Left cardiac atrium (tissue), 4 donors: ENCODE measurements at places on chromosomes 7 and 10. TPM values are rescaled to one million over a fixed set of nuclear protein-coding genes. Genes with fewer than 3 reads are reported as not detected.

DNA sequence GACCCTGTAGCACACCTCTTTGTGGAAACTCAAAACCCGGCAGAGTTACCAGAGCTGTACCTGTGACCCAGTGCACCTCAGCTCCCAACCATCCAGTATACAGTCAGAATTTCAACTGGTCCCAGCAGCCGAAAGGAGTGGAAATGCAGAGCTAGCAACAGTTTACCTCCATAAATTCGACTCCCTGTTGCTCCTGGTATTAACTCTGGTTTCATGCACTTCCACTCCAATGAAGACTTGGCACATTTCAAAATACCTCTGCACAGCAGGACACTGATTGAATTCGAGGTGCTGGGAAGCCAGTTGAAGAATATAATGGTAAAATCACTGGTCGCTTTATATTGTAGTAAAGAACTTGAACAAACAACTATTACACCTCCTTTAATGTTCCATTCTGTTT is 17.9 kb upstream of the TIAL1 start:
- no peak for DNase-seq

DNA sequence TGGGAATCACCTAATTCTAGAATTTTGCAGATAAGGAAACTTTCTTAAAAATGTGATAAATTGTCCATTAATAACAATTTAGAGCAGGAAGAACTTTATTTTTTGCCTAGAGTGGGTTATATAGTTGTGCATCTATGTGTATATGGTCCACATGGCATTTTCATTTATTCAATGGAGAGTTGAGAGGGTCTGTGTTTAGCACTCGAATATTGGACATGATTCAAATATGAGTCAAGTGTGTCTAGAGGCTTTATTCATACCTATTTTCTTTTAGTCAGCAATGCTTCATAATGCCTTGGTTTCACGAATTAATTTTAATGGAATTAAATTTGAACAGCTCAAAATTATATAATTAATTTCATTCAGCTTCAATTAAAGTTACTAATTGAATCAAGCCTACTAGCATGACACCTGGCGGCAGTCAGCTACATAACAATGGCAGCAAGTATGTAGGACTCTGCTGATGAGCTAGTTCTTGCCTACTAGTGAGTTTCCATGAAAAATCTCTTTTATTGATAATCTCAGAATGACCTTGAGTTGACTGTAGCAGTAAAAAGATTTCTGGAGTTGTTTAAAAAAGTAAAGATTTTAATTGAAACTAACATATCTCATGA is 17.7 kb downstream of the MDFIC start:
- DNase-seq = no peak

DNA sequence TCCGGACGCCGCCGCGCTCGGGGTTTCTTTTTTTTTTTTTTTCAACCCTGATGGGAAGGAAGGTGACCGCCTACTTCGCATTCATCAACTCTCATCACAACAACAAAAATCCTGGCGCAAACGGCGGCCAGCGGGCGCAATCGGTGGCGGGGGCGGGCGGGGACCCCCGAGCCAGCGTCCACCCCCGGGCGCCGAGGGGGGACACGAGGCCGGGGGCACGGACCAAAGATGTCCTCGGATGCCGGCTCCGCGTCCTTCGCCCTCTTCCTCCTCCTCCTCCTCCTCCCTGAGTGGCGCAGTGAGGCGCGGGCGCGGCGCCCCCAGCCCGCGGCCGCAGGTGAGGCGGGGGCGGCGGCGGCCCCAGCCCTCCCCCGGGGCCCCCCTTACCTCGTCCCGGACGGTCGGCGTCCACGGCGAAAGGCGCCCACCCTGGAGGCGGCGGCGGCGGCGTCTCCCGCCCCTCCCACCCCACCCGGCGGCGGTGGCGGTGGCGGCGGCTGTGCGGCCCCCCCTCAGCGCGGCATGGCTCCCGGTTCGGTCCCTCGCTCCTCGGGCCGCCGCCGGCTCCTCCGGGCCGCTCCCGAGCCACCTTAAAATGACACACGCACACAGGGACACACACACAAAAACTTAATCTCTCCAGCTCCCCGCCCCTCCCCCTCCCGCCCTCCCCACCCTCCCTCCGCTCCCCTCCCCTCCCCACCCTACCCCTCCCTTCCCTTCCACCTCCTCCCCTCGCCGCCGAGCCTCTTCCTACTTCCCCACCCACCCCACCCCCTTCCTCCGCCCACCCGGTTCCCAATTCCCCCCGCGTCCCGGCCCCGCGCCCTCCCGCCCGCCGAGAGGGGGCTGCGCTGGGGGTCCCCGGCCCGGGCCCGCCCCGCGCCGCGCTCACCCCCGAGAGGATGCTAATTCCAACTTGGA is at the start of gene CTBP2:
CTBP2 (minus strand) TSS at position 632 of the 924 bp plus-strand sequence.
- peak; percentile 64 for DNase-seq

DNA sequence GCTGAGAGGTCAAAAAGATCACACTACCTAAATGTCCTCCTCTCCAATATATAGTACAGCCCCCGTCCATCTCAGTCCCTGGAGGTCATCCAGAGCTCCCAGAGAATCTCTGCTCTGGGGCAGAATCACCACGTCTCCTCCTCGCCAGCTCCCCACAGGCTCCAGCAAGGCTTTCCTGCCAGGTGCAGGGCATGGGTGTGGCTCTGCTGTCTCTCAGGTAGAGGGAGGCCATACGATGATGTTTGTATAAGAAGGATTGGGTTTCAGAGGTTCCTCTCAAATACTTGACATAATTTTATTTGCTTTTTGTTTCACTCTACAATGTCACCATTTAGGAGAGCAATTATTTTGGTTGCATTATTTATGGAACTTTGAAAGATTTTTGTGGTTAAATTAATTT is 98.3 kb upstream of the PRSS58 start:
- no peak for DNase-seq

DNA sequence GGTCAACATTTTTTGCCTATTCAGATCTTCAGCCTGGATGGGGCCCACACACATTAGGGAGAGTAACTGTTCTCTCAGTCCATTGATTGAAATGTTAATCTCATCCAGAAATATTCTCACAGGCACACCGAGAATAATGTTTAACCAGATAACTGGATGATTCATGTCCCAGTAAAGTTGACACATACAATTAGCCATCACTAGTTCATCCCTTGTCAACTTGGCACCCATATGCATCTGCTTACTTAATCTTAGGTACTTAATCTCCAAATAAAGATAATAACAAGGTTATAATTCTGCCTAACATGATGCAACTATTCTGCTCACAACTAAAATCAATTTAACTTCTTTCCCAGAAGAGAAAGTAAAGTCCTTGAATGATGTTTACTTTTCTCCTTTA is 502.6 kb downstream of the ADRA2A start:
- no peak for DNase-seq

GRCh38 chr10:22685926-22686325 is 28.5 kb downstream of the PIP4K2A start:
- DNase-seq = no peak

ZNF485 gene
- total RNA-seq = 2.8 TPM

ANXA8 gene
- 4.1 TPM for total RNA-seq

GNGT1 gene
- not detected for total RNA-seq

CDH23 gene
- total RNA-seq = 8.0 TPM

SPDYE2B gene
- total RNA-seq = not detected

TMEM72 gene
- total RNA-seq = 0.21 TPM
